ENCODE measurements at places on chromosomes 5 and 9.

DNA sequence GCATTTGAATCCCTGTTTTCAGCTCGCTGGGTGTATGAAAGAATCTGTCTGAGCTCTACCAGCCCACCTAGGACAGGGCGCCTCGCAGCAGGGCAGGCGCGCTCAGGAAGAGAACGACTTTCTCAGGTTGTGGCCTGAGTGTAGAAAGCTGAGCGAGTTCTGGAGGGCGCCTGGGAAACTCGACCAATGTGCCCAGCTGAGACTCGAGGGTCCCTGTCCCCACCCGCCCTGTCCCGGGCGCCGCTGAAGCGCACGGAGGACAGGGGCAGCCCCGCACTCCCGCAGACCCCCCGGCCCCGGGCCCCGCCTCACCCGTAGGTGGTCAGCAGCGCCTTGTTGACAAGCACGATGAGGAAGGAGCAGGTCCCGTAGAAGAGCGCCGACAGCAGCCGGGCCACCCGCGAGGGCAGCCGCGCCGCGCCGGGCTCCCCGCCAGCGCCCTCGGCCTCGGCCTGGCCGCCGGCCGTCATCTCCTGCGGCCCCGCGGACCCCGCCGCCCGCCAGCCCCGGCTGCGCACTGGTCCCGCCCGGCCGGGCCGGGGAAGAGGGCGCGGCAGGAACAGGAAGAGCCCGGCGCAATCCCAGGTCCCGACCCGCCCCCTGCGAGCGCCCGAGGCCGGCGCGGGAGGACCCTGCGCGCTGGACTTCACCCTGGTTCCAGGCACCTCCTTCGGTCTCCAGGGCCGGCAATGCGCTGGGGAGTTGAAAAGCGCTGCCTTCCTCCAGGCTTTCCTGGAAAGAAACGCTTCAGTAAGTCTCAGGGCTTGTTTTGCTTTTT is at the start of gene SLC35D2:
TSS of gene SLC35D2 (minus strand) at position 547 of the 778 bp plus-strand sequence. CDS start at position 470, 77 bp downstream.
- H3K4me3 ChIP-seq, result peak within 1 kb of the TSS; percentile 92
- H3K4me1 ChIP-seq, result peaks cover 23% of the 10 kb centered on the region
- H3K36me3 ChIP-seq, result peaks cover 17% of the 10 kb centered on the region
- peak; percentile 36 for DNase-seq

DNA sequence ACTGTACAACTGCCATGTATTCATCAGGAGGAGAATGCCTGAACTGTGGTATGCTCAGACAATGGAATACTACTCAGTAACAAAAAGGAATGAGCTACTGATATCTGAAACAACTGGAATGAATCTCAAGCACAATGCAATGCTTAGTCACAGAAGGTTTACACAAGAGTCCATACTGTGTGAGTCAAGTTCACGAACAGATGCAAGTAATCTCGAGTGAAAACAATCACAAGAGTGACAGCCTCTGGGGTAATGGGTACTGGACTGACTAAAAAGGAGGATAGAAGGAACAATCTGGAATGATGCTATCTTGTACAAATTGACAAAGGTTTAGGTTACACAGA is 19.5 kb upstream of the GOLGA1 start:
- H3K27ac ChIP-seq, result no peak overlapping the region
- H3K27me3 ChIP-seq, result no peaks in the 10 kb centered on the region
- peaks cover 14% of the 10 kb centered on the region for H3K4me1 ChIP-seq
- no peak for DNase-seq

GRCh38 chr5:110441035-110441434 is 285.4 kb downstream of the TMEM232 start:
- no peaks in the 10 kb centered on the region for H3K4me1 ChIP-seq
- H3K27ac ChIP-seq, result no peak overlapping the region
- no peak for DNase-seq
- H3K36me3 ChIP-seq, result no peaks in the 10 kb centered on the region
- no peak overlapping the region for H3K4me3 ChIP-seq
- peaks cover 2% of the 10 kb centered on the region for H3K27me3 ChIP-seq

GRCh38 chr9:130323051-130323745 is 57.6 kb downstream of the HMCN2 start:
- no peak overlapping the region for H3K27ac ChIP-seq
- H3K36me3 ChIP-seq, result no peaks in the 10 kb centered on the region
- no peak overlapping the region for H3K4me3 ChIP-seq

DNA sequence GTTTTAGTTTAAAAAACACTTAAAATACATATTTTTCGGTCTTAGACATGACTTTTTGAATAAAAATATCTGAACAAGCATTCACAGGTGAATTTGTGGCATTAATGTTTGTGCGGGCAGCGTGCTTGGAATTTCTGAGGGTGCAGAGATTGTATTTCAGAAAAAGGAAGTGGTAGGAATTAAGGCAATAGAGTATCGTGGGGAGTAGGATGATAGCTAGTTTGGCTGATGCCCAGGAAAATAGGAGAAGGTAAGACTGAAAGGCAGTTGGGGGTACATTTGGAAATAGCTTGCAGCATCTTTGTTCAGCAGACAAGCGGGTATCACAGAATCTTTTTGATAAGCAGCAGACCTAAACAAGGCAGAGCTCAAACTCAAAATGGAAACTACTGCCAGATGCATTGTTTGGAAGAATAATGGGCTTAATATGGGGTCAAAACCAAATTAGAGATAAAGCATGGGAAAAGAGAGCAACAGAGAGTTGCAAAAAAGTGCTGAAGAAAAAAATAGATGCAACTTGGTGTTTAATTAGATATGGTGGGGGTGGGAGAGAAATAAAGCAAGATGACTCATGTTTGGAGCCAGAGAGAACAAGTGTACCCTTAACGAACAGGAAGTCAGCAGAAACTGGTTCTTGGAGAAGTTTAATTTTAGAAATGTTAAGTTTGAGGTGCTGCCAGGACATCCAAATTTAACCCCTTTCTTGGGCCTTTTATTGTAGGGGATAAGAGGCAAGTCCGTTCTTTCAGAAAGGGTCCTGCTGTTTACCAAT is 85.7 kb upstream of the ARRDC3 start:
- no peaks in the 10 kb centered on the region for H3K27me3 ChIP-seq
- peaks cover 16% of the 10 kb centered on the region for H3K4me1 ChIP-seq
- no peaks in the 10 kb centered on the region for H3K36me3 ChIP-seq
- no peak overlapping the region for H3K27ac ChIP-seq
- DNase-seq, result no peak

GRCh38 chr9:132136151-132136780 is 25.6 kb upstream of the NTNG2 start:
- H3K27ac ChIP-seq, result no peak overlapping the region
- no peaks in the 10 kb centered on the region for H3K36me3 ChIP-seq
- peaks cover 1% of the 10 kb centered on the region for H3K4me1 ChIP-seq
- H3K27me3 ChIP-seq, result peaks cover 40% of the 10 kb centered on the region

DNA sequence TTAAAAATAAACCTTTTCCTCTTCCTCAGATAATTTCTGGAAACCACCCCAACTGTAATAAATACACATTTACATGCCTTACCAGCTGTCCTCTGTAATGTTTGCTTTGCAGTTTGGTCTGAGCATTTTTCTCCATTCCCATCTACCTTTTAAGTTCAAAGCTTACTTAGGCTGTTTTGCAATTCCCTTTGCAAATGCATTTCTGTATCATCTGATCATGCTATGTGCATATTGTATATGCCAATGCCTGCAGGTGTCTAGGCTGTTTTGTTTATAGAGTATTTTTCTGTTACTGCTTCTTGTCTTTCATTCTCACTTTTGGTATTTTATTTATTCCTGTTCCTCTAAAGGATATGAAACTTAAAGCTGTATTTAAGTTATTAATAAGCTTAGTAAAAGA is 86.3 kb downstream of the SLC44A1 start:
- no peak for DNase-seq
- no peak overlapping the region for H3K4me3 ChIP-seq
- H3K36me3 ChIP-seq, result no peaks in the 10 kb centered on the region
- H3K27me3 ChIP-seq, result no peaks in the 10 kb centered on the region
- no peak overlapping the region for H3K27ac ChIP-seq

DNA sequence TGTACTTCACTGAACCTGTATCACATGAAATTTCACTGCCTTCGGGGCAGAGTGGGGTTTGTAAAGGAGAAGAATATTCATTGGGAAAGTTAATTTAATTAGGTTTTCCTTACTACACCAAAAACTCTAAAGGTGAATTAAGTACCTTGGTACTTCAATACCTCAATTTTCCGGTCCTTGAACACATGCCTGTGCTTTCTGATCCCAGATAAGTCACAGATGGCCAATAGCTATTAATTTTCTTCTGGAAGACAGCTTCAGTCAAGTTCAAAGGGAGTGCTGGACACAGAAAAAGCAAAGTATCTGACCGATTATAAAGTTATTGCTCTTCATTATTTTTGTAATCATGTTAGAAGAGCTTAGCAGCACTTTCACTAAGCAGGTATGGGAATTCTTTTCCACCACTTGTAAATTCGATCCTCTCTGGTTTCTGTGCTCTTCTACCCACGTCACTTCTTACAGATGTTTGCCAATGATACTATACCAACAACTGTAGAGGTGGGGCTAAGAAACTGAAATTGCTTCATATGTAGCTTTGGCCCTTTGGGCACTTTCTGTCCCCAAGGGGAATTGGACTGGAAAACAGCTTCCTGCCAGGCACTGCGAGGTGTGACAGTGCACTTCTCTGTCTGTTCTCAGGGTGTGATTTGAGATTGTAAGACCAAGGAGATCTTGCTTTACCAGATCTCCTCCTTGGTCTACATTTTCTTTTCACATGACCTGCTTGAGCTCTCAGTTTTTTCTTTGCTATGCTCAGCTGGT is 164.0 kb downstream of the CCDC192 start:
- no peaks in the 10 kb centered on the region for H3K36me3 ChIP-seq
- H3K27ac ChIP-seq, result no peak overlapping the region
- H3K4me3 ChIP-seq, result no peak overlapping the region
- DNase-seq, result no peak
- H3K27me3 ChIP-seq, result no peaks in the 10 kb centered on the region
- H3K4me1 ChIP-seq, result peaks cover 1% of the 10 kb centered on the region

DNA sequence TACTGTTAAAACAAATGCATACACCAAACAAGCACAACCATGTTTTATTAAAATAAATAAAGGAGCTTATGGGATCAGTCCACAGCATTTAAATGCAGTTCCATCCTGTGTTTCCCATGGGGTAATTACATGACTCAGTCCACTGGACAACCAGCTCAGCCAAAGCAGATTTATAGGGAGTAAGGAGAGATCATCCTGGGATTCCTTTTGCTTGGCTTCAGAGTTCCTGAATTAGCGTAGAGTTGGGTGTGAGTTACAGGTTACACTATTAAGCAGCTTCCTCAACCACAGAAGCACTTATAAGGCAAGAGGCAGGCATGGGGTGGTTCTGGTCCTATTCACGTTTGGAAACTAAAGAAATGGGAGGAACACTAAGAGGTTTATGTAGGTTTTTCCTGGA is 381.1 kb upstream of the ACTBL2 start:
- H3K27me3 ChIP-seq, result no peaks in the 10 kb centered on the region
- H3K4me1 ChIP-seq, result no peaks in the 10 kb centered on the region
- H3K36me3 ChIP-seq, result peaks cover 1% of the 10 kb centered on the region

GRCh38 chr9:69016191-69017096 is 2.5 kb upstream of the PRKACG start:
- no peaks in the 10 kb centered on the region for H3K36me3 ChIP-seq
- no peak overlapping the region for H3K27ac ChIP-seq
- peaks cover 9% of the 10 kb centered on the region for H3K27me3 ChIP-seq
- peaks cover 16% of the 10 kb centered on the region for H3K4me1 ChIP-seq
- no peak for DNase-seq

DNA sequence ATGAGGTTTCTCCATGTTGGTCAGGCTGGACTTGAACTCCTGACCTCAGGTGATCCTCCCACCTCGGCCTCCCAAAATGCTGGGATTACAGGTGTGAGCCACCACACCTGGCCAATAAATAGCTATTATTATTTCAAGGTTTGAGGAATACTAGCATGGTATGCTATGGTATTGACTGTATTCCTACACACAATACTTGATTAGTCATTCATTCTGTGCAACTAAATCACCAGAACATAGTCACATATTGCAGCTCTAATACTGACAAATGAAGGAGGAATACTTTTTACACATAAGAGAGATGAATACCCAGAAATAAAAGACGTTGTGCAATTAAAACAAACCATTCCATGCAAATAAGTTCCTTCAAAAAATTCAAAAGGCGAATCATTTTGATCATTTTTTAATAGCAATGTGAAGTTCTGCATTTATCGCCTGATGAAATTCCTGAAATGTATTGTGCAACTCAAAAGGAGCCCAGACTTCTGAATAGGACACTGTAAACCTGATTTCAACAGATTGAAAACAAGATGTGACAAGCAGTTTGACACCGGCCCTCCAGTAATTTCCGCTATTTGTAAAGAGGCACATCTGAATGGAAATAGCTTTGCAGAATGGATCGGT is 687.4 kb upstream of the SEMA6A start:
- H3K27ac ChIP-seq, result no peak overlapping the region
- no peak for DNase-seq
- H3K27me3 ChIP-seq, result no peaks in the 10 kb centered on the region
- no peak overlapping the region for H3K4me3 ChIP-seq
- H3K36me3 ChIP-seq, result no peaks in the 10 kb centered on the region

GRCh38 chr5:82828211-82828610 is 249.0 kb downstream of the TMEM167A start:
- DNase-seq, result no peak
- H3K4me1 ChIP-seq, result no peaks in the 10 kb centered on the region
- H3K27ac ChIP-seq, result no peak overlapping the region
- no peaks in the 10 kb centered on the region for H3K27me3 ChIP-seq
- no peaks in the 10 kb centered on the region for H3K36me3 ChIP-seq

- peaks cover 10% of the 10 kb centered on the region for H3K27me3 ChIP-seq
- no peaks in the 10 kb centered on the region for H3K36me3 ChIP-seq
- peaks cover 25% of the 10 kb centered on the region for H3K4me1 ChIP-seq
- no peak overlapping the region for H3K4me3 ChIP-seq
Measured at GRCh38 chr9:95459178-95459577, 57.6 kb downstream of the PTCH1 start.

- DNase-seq, result no peak
- H3K4me3 ChIP-seq, result no peak overlapping the region
- peak overlapping the region; percentile 46 for H3K27ac ChIP-seq
- no peaks in the 10 kb centered on the region for H3K27me3 ChIP-seq
- peaks cover under 1% of the 10 kb centered on the region for H3K4me1 ChIP-seq
Measured at GRCh38 chr5:169763376-169764017, 126.4 kb downstream of the DOCK2 start.

DNA sequence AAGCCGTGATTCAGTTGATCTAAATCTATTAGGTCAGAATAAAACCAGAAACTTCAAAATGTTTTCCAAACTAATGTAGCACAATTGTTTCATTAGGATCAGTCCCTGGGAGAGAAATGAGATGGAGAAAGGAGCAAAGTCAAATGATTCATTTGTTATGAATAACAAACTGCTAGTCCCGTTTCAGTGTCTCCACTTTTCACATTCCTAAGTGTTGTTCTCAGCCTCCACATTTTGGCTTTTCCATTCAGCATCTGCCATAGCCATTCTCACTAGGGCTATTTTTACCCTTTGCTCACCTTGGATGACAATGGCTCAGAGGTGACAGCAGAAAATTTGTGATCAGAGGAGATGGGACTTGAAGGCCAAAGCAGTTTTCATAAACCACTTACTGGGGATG is 314.1 kb upstream of the KIF2A start:
- H3K4me3 ChIP-seq, result no peak overlapping the region
- H3K36me3 ChIP-seq, result no peaks in the 10 kb centered on the region
- H3K4me1 ChIP-seq, result no peaks in the 10 kb centered on the region
- no peak for DNase-seq
- peaks cover 5% of the 10 kb centered on the region for H3K27me3 ChIP-seq

- DNase-seq, result peak; percentile 3
- H3K4me3 ChIP-seq, result peak overlapping the region; percentile 81
- peaks cover 2% of the 10 kb centered on the region for H3K36me3 ChIP-seq
- H3K4me1 ChIP-seq, result peaks cover 5% of the 10 kb centered on the region
- H3K27ac ChIP-seq, result no peak overlapping the region
Measured at GRCh38 chr9:87148331-87149104, 201.2 kb upstream of the GAS1 start.

GRCh38 chr5:66171349-66172344 is 27.5 kb downstream of the SREK1 start:
- H3K27me3 ChIP-seq, result no peaks in the 10 kb centered on the region
- H3K4me3 ChIP-seq, result no peak overlapping the region
- H3K27ac ChIP-seq, result no peak overlapping the region
- peaks cover 41% of the 10 kb centered on the region for H3K4me1 ChIP-seq
- H3K36me3 ChIP-seq, result peaks cover 32% of the 10 kb centered on the region
- peak; percentile 25 for DNase-seq

All from activated T-cell treated with anti-CD3 and anti-CD28 coated beads, Interleukin-2, amount 50 U/mL, for 72 hours (primary cell).